ENCODE measurements at places on chromosomes 11 and 22. TPM values are rescaled to one million over a fixed set of nuclear protein-coding genes. Genes with fewer than 3 reads are reported as not detected.

The TMEM80 gene
- 23.6 TPM for total RNA-seq

The TMPRSS13 gene
- total RNA-seq = not detected

The OR5P2 gene
- not detected for total RNA-seq

The ZNF408 gene
- 11.8 TPM for total RNA-seq

The MIAT gene
- 0.10 TPM for total RNA-seq

The DERL3 gene
- total RNA-seq = not detected

The C11orf42 gene
- total RNA-seq = not detected

The KRTAP5-10 gene
- total RNA-seq = not detected

The RASSF7 gene
- total RNA-seq = 18.8 TPM

The HEPHL1 gene
- 0.06 TPM for total RNA-seq

The GLYAT gene
- not detected for total RNA-seq

The TNNI2 gene
- total RNA-seq = not detected

The PSMA1 gene
- 233 TPM for total RNA-seq

The SYTL2 gene
- 19.6 TPM for total RNA-seq

The CD3E gene
- 0.42 TPM for total RNA-seq

The NLRP10 gene
- total RNA-seq = 0.17 TPM

The MS4A15 gene
- not detected for total RNA-seq

The ASCC2 gene
- 49.1 TPM for total RNA-seq

The PARVA gene
- 16.3 TPM for total RNA-seq

The LMF2 gene
- 36.7 TPM for total RNA-seq

The SSRP1 gene
- 206 TPM for total RNA-seq

The SULT4A1 gene
- 0.26 TPM for total RNA-seq

The RASGRP2 gene
- total RNA-seq = not detected

The OR10D3 gene
- not detected for total RNA-seq

The OR52H1 gene
- not detected for total RNA-seq

The IGLL1 gene
- total RNA-seq = not detected

The BCL2L13 gene
- total RNA-seq = 43.8 TPM

The ZNF214 gene
- 0.03 TPM for total RNA-seq

The APOBEC3A gene
- not detected for total RNA-seq

The PGA3 gene
- total RNA-seq = not detected

The RFPL1 gene
- not detected for total RNA-seq

The UCP3 gene
- 0.43 TPM for total RNA-seq

The FOLR3 gene
- 0.16 TPM for total RNA-seq

The OR8A1 gene
- total RNA-seq = not detected

The GP1BB gene
- total RNA-seq = not detected

The APOC3 gene
- total RNA-seq = not detected

The OR11H1 gene
- not detected for total RNA-seq

The LRRN4CL gene
- 0.13 TPM for total RNA-seq

The MGAT3 gene
- total RNA-seq = 0.10 TPM

The P2RX6 gene
- total RNA-seq = 0.45 TPM

The MCHR1 gene
- total RNA-seq = not detected

The GAL gene
- total RNA-seq = not detected

The OR4D9 gene
- not detected for total RNA-seq

The GPR83 gene
- not detected for total RNA-seq

The MAP4K2 gene
- 23.3 TPM for total RNA-seq

The OR51E2 gene
- not detected for total RNA-seq

The NAALADL1 gene
- total RNA-seq = not detected

All from HT1080 (cell line).